Stimulated activated CD4-positive, alpha-beta T cell treated with anti-CD3 and anti-CD28 coated beads, Interleukin-4, amount 100 ng/mL, for 1 hour (primary cell): ENCODE measurements at places on chromosomes 3 and 15.

DNA sequence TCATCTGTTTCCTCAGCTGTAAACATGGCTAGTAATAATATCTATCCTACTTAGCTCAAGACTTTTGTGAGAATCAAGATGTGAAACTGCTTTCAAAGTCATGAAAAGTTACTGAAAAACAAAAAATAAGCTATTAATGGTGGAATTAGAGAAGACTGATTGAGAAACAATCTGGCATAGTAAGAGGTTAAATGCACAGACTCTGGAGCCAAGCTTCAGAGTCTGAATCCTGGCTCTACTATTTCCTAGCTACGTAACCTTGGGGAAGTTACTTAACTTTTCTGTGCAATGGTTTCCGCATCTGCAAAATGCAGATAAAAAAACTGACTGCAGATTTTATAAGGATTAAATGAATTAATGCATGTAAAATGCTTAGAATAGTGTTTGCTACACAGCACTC is 28.8 kb downstream of the LRRFIP2 start:
- DNase-seq: no peak

- DNase-seq: no peak
These were observed 175.4 kb downstream of the ATP10A start for GRCh38 chr15:25687689-25688088.

DNA sequence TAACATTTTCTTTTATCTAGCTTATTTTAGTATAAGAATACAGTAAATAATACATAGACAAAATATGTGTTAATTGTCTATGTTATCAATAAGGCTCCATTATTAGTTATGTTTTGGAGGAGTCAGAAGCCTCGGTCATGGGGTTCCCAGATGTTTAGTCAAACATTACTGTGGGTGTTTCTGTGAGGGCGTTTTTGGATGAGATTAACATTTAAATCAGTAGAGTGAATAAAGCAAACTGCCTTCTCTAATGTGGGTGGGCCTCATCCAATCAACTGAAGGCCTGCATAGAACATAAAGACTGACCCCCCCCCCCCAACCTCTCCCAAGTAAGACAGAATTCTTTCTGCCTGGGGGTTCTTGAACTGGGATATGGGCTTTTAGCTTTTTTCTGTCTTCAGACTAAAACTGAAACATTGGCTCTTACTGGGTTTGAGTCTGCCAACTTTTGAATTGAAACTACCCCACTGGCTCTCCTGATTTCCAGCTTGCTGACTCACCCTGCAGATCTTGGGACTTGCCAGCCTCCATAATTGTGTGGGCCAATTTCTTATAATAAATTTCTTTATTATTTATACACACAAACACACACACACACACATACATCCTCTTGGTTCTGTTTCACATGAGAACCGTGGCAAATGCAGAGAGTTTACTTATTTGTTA is 192.0 kb downstream of the TPRG1 start:
- DNase-seq: no peak

DNA sequence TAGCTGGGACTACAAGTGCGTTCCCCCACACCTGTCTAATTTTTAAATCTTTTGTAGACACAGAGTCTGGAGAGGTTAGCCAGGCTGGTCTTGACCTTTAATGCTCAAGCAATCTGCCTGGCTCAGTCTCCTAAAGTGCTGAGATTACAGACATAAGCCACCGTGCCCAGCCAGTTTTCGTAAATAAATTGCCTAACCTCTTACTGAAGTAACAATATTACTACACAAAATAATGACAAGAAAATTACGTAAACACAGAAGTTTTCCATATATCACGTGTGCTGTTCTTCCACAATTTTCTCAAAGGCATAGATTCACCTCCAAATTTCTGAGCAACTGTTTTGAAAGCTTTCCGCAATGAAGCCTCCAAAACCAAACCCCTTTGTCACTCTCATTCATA is 58.1 kb upstream of the PROK2 start:
- no peak for DNase-seq

DNA sequence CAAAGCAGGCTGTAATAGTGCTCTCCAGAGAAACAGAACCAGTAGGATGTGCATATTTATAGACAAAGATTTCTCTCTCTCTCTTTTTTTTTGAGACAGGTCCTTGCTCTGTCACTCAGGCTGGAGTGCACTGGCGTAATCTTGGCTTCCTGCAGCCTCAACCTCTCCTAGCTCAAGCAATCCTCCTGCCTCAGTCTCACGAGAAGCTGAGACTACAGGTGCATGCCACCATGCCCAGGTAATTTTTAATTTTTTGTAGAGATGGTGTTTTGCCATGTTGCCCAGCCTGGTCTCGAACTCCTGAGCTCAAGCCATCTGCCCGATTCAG is 67.1 kb upstream of the CHD2 start:
- DNase-seq: no peak

DNA sequence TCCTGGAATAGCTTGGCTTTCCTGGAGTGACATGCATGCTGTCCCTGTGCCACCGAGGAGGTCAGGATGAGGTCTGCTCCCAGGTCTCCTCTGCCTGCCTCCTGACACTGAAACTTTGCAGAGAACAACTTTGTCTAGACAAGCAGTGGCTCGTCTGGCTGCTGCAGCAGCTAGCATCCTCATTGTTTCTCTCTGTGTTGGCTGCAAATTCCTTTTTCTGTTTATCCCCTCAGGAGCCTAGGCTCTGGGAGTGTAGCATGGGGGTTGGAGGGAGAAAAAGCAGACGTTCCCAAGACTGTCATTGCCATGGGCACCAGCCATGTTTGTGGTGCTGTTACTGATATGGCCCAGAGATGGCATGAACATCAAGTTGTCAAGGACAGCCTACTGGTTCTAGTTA is 208.7 kb upstream of the LRIG1 start:
- no peak for DNase-seq

DNA sequence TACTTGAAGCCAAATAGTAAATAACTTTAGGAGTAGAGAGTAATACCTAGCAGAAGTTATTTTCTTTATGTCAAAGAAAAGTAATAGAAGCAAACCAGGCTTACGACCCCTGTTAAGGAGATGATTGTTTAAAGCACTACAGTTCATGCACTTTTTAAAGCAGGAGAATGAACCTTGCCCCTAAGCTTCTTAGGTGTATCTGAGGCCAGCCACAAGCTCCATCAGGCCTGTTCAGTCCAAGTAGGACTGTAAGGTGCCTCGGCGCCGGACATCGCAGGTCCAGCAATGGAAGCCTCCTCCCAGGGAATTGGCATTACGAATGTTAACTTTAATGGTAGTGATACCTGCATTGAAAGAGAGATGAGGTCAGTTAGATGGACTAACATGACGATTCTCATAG is 16.5 kb downstream of the GATM start:
- DNase-seq: no peak

GRCh38 chr3:30694148-30694547 is 87.7 kb downstream of the TGFBR2 start:
- DNase-seq: no peak

- peak; percentile 54 for DNase-seq
These were observed 1.3 kb downstream of the SLC7A14 start for GRCh38 chr3:170584585-170585007.

DNA sequence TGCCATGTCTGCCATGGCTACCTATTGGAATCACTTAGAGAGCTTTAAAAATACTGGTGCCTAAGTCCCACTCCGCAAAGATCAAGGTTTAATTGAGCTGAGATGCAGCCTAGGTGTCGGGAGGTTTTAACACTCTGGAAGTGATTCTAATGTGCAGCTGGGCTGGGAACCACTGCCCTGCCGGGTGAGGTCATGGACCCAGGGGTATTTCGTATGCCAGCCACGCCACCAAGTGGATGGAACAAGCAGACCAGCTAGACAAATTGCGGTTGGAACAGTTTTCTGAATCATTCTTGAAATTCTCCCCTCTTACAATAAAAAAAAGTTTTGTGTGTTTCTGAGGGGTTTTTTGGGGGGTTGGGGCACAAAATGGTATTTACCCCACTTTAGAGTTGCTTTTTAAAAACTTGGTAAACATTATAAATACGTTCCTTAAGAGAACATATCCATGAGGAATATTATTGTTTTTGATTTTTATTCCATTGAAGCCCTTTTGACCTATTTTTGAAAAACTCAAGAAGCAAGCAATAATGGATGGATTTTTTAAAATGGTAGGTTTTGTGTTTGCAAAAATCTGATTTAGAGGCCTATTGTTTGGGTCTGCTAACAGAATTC is 66.2 kb upstream of the CSTA start:
- peak; percentile 47 for DNase-seq

DNA sequence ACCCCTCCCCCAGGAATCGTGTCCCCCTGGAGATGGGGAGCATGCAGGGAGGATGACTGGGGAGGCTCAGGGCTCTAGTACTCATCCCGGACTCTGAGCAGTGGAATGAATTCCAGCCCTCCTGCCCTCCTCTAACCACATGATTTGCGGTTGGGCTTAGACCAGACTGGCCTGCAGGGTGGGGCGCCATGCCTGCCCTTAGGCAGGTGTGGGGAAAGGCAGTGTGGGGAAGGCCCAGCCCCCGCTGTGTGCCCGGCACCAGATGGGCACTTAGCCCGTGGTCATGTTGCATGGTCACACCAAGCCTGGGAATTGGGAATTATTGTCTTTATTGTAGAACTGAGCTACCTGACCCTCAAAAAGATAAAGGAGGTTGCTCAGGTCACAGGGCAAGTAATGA is 283.8 kb downstream of the TLE3 start:
- DNase-seq: no peak

DNA sequence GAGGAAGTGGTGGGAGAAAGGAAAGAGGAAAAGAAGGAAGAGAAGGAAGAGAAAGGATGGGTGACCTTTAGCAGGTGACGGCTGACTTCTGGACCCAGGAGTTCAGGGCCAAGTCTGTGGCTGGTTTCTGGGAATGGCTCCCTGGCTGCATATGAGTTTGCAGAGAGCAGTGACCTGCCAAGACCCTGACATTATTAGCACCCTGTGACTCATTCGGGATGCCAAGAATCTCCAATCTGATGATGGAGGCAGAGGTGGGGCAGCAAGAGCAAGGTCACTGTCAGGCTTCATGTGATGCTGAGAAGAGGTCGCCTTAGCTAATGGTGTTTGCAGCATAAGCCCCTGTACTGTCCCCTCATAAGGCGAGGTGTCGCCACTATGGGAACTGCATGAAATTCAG is 42.6 kb downstream of the MYZAP start:
- no peak for DNase-seq

- DNase-seq: no peak
These were observed 102.1 kb downstream of the FBXL22 start for GRCh38 chr15:63699101-63699785.

GRCh38 chr15:68663526-68663925 is 84.7 kb downstream of the CORO2B start:
- no peak for DNase-seq
